ENCODE measurements at places on chromosomes 7 and 10.

GRCh38 chr10:14945108-14945507 is 8.8 kb downstream of the DCLRE1C start:
- no peak for DNase-seq

DNA sequence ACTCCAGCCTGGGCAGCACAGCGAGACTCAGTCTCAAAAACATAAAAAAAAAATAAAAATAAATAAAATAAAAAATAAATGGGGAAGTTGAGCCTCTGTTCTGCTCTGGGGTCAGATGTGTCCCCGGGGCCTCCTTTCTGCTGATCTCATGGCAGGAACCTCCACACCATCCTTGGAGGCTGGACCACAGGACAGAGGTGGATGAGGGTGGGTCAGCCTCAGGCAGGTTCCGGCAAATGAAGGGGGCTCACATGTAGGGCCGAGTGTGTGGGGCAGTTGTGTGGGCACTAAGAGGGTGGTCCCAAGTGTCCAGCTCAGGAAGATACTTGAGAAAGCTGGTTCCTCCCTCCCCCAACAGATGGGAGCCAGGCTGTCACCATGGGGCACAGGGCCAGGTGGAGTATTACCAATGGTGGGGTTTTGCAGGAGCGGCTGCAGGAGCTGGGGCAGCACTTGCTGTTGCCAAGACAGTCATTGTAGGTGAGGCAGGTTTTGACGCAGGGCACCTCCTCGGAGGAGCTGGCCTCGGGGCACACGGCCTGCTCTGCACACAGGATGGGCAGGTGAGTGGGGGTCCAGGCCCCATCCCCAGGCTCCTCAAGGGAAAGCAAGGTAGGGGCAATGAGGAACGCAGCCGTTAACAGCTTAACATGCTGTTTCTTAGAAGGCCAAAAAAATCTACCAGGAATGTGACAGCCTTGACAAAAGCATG is 13.9 kb upstream of the TBRG4 start:
- no peak for DNase-seq

- DNase-seq, result no peak
These were observed 1396.5 kb upstream of the CELF2 start for GRCh38 chr10:9621216-9621615.

DNA sequence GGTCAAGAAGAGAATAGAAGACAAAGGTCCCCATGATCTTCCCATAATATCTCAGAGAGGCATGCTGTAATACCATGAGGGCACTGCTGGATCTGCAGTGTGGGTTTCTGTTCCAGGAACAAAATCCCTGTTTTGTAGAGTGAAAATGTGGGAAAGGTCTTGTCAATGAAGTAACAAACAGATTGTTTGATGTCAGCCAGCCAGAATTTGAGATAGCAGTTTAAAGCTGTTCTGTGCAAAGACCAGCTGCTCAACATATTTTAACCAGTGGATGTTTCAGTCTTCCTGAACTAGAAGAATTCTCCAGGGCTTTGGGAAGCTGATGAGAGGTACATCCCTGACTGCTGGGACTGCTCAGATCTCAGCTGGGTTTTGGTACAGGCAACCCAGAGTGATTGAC is 1012.5 kb downstream of the DNAJB9 start:
- DNase-seq, result no peak

DNA sequence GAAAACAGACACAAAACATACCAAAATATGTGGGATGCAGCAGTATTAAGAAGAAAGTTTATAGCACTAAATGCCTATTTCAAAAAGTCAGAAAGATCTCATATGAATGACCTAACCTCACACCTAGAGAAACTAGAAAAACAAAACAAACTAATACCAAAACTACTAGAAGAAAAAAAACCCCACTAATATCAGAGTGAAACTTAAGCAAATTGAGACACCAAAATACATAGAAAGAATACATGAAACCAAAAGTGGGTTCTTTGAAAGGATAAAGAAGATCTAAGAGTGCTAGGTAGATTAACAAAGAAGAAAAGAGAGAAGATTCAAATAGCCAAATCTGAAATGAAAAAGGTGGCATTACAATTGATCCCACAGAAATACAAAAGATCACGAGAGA is 494.1 kb downstream of the SH2D4B start:
- DNase-seq, result no peak

DNA sequence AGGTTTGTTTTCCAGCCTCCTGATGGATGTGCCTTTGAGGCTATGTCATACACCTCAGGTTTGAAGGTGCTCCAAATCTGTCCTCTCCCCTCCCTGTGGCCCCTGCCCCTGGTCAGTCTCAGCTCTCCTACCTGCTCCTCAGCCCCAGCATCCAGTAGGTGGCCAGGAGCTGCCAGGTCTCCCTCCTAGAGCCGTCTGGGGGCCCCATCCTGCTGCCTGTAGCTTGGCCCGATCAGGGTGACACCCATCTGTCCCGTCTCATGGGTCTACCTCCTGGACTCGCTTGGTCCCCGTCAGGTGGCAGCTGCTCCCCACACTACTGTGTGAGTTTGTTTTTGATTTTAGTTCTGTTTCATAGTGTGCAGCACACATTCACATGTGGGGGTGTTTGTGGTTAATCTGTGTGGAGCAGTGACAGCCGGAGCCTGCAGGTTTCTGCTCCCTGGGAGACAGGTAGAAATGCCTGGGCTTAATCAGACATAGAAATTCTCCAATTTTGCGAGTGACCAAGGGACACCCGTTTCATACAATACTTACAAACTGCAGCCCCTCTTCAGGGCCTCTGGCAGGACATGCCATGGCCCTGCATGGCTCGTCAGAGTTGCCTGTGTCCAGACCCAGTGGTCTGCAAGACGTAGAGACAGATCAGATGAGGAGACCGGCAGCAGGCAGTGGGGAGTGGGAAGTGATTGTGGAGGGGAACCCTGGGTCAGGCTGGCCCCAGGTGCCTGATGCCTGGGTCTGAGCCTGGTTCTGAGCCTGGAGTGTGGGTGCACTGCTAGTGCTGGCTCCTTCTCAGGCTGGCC is 17.1 kb downstream of the ADCY1 start:
- DNase-seq, result no peak

DNA sequence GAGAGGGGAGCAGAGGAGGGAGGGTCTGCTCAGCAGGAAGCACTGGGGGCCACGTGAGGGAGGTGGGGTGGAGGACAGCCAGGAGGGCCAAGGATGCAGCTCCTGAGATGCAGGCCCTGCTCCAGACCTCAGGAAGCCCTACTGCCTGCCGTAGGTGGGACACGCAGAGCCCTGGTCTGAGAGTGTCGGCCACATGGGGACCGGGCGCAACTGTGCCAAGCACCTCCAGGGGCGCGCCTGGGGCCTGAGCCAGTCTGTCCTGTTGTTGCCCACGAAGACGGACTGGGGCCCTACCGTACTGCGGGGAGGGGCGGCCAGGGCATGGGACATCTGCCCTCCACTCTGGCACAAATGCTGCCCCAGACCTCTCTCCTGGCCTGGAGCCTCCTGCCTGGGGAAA is 31.6 kb downstream of the YKT6 start:
- no peak for DNase-seq

- DNase-seq, result no peak
These were observed 39.6 kb downstream of the BZW2 start for GRCh38 chr7:16685535-16685934.

- DNase-seq, result no peak
These were observed at the start of gene LIPN for GRCh38 chr10:88759366-88760101. Gene LIPN, plus strand, starts transcription at chr10:88760020. Its CDS starts 1,386 bp downstream, at chr10:88761406.

DNA sequence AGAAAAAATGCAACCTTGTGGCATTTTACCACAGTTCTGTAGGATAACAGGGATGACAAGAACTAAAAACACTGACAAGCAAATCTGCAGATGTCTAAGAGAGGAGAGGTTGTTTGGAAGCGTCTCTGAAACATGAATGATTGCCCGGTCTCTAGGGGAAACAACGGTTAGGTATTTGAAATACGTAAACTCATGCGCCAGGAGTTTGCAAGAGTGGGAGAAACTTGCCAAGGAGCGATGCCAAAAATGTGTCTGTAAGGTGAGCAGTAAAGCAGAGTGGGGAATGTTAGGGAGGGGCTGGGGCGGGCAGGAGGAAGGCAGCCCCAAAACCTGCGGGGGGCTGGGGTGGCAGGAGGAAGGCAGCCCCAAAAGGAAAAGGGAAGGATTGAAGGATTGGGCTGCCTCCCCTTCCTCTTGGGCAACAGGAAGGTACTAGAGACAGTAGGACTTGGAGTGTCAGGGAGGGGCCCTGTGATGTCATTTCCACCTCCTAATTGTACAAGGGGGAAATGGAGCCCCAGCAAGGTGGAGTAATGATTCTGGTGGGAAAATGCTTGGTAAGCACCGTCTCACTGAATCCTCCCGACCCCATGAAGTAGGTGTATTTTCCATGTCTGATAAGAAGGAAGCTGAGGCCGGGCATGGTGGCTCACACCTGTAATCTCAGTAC is 33.2 kb upstream of the PLEKHA1 start:
- no peak for DNase-seq

GRCh38 chr10:77072361-77072835 is 565.2 kb downstream of the KCNMA1 start:
- no peak for DNase-seq

DNA sequence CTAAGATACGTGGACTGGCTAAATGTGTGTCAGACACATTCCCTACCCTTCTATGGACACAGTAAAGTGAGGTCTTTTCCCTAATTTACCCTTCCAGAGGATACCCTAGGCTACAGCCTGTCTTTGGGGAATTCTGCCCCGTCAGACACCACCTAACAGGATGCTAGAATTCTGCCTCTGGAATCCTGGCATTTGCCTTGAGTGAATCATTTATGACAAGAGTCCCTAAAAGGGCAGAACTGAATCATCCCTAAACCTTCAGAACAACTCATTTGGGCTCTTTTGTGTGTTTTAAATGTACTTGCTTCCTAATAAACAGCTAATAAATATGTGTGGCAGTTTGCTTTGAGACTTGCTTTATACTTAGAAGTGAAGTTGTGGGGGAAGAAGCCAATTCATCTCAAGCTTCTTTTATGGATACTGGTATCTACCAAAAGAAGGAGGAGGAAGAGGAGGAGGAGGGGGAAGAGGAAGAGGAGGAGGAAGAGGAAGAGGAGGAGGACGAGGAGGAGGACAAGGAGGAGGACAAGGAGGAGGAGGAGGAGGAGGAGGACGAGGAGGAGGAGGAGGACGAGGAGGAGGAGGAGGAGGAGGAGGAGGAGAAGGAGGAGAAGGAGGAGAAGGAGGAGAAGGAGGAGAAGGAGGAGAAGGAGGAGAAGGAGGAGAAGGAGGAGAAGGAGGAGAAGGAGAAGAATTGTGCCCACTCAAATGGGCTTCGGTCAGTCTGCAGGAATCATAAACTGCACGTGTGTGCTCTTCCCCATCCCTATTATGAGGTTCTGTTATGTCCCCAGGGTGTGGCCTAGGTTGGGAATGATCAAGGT is 27.1 kb downstream of the PARP12 start:
- DNase-seq, result peak; percentile 10

DNA sequence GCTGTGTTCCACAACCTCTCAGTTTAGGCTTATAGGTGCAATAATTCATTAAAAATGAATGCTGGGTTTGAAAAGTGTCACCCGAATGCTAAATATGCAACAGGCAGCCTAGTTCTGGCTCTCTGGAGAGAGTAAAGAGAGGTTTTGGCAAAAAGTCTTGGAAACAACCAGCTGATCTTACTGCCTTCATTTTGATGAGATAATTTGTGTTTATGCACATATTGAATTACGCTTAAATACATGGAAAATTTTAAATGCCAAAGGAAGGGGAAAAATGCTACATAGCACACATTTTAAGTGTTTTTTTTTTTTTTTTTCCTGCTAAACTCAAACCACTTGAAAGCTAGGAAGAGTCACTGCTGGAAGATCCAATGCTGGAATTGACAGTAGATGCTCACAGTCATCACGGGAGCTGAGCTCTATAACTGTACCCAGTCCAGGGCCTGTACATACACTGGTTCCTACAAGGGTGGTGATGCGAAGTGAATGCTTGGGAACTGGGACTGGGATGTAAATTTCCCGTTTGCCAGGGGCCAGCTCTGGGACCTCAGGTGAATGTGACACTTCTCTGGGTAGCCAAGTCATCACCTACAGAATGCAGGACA is 151.5 kb downstream of the PFKFB3 start:
- DNase-seq, result no peak

DNA sequence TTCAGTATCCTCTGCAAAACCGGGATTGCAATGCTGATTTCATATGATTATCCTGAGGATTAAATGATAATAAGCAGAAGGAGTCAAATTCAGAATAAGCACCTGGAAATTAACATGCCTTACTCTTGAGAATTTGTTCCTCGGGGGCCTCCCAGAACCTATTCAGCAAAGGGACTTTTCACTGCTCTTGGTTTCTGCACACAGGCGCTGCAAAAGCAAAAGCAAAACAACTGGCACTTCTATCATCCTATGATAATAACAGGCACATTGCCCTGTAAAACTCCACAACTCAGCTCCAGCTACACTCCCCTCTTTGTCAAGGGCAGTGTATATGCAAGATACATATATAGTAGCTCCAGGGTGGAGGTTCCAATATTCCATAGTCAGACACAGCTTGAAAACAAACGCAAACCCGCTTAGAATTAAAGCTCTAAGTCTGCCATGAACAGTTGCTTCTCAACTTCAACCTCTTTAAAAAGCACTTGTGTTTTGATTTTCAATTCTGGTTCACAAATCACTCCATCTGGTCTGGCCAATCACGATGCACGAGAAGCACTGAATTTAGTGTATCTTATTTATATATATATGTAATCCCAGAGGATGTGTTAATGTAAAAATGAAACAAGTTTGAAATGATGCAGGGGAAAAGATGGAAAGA is 119.9 kb upstream of the PTER start:
- no peak for DNase-seq

- no peak for DNase-seq
These were observed 1.0 kb upstream of the ENO4 start for GRCh38 chr10:116848032-116848943.

- DNase-seq, result no peak
These were observed 86.8 kb downstream of the SORBS1 start for GRCh38 chr10:95474228-95475002.

- DNase-seq, result no peak
These were observed 31.3 kb downstream of the TMEM270 start for GRCh38 chr7:73892003-73892999.

GRCh38 chr7:159007996-159008389 is 136.7 kb downstream of the VIPR2 start:
- no peak for DNase-seq

- no peak for DNase-seq
These were observed 33.7 kb upstream of the TNRC18 start for GRCh38 chr7:5457245-5457735.

GRCh38 chr7:129494041-129494440 is 8.3 kb upstream of the SMKR1 start:
- no peak for DNase-seq

GRCh38 chr10:89185658-89186057 is 21.5 kb downstream of the CH25H start:
- no peak for DNase-seq

- no peak for DNase-seq
These were observed 314.6 kb downstream of the AUTS2 start for GRCh38 chr7:69912846-69913245.

GRCh38 chr7:68276725-68277124 is 1280.1 kb downstream of the TYW1 start:
- no peak for DNase-seq

GRCh38 chr7:12827920-12828319 is 140.5 kb downstream of the ARL4A start:
- no peak for DNase-seq

Data from mesendoderm (in vitro differentiated cells).